ENCODE measurements at places on chromosomes 1 and 21.

DNA sequence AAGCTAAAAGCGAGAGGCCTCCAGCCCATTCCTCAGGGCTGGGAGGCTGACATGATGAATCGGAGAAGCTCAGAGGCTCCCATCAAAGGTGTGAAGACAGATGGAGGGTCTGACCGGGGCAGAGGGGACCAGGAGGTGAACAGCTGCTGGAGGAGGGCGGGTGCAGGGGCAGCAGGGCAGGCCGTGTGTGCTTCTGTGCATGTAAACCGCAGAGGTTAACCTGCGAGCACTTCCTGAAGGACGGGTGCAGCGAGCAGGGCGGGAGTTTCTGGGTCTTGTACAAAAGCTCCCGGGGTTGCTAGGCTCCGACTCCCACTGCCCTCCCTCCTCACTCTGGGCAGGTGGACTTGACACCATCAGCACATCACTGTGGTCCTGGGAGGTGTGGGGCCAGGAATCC lies 75.2 kb downstream of the PAX7 start:
- no peak for DNase-seq

DNA sequence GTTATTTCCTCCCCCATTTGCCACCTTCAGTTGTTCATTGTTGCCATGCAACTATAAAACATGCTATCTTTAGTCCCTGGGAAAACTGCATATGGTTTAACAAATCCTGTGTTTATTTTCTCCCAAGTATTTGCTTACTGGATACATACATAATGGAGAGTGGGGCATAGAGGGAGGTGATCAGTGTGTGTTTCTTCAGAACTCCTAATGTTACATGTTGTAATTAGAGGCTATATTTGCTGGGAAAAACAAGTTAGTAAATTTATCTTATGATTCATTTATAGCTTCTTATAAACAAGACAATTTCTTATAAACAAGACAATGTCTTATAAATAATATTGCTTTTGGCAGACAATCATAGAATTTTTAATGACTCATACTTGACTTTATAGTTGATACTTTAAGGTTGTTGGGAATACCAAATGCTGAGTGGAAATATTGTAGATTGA lies 7.3 kb upstream of the GIPC2 start:
- no peak for DNase-seq

DNA sequence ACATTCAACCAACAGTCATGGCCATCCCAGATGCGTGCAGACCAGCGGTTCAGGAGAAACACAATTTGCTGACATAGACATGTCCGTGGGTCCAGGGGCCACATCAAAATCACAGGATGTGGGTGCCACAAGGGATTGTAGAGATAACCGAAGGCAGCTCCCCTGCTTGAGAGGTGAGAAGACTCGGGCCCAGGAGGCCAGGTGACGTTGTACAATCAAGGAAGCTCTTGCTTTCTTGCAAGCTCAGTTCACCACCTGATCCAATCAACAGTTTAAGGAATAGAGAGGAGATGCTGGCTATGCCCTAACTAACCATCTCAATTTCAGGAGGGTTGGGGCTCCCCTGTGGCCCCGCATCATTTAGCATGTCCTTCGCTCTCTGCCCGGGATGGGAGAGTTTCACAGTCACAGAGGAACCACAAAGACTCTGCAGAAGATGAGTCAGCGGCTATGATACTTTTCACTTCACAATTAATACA lies 19.5 kb downstream of the UBASH3A start:
- DNase-seq, result no peak

GRCh38 chr1:180363246-180363995 lies 133.4 kb downstream of the LHX4 start:
- no peak for DNase-seq

GRCh38 chr1:226749467-226749866 lies 10.4 kb upstream of the ITPKB start:
- no peak for DNase-seq

- DNase-seq, result no peak
Measured at GRCh38 chr21:44533121-44533890, 6.7 kb downstream of the KRTAP10-1 start.

DNA sequence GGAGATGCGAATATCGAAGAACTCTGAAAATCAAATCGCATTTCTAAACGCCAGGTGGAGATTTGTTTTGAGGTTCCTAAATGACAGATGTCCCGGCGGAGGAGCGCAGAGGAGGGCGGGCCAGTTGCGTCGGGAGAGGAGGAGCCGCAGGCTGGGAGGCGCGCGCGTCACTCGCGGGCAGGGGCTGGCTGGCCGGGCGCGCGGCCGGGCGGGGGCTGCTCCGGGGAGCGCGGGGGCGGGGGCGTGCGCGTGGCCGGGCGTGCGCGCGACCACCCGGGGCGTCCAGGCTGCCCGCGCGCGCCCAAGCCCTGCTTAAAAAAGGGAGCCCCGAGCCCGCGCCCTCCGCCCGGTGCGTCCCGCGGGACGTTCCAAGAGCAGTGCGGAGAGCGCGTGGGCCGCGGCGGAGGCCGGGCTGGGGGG lies 47.3 kb downstream of the H3-3A start:
- DNase-seq, result peak; percentile 70

GRCh38 chr1:15748264-15748663 lies 6.0 kb downstream of the TMEM82 start:
- DNase-seq, result no peak

- DNase-seq, result no peak
Measured at GRCh38 chr1:204962742-204963632, 80.0 kb upstream of the CNTN2 start.

DNA sequence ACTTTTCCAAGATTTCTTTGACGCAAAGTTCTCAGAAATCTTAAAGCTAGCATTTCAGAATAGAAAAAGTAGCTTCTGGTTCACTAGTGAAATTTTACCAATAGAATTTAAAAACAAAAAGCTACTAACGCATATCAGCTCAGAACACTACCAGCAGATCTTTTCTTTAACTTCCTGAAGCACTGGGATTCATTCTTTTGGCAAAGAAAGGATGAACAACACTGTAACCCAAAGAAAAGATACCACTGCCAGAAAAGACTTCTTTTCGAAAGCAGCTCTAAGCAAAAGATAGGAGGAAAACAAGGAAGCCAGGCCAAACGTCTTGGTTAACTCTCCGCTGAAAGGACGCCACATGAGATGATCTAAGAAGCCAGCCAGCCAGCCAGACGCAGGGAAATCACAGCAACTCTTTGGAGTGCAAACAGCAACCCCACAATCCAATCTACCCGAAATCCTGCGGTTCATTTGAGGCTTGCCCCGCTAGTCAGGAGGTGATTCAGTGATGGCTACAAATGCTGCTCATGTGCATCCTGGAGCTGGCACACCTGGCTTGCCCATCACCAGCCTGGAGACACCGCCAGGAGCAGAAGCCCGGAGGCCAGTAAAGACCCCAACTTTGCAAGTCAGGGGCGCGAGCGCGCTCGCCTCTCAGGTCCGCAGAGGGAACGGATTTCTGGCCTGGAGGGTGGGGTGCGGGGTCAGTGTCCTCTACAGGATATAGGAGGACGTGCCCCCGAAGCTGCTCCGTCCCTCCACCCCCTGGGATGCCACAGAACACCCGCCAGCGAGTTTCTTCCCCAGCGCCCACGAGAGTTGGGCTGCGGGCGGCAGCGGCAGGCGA lies 812 bp downstream of the NBPF1 start:
- DNase-seq, result no peak

DNA sequence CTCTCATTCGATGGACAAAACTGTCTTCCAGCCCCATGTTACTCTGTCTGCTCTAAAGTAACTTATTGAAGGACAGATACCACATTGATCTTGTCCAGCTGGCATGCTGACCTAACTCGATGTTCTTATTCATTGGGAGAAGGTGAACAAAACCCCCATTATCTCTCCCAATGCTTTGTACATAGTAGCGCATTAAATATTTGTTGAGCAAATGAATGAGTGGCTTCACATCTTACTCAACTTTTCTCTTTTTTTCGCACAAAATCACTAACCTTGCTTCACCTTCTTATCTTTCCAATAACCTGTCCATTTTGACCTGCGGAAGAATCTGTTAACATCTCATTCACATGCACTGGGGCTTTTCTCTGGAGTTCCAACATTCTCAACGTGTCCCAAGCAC lies 18.3 kb downstream of the MAB21L3 start:
- DNase-seq, result no peak

DNA sequence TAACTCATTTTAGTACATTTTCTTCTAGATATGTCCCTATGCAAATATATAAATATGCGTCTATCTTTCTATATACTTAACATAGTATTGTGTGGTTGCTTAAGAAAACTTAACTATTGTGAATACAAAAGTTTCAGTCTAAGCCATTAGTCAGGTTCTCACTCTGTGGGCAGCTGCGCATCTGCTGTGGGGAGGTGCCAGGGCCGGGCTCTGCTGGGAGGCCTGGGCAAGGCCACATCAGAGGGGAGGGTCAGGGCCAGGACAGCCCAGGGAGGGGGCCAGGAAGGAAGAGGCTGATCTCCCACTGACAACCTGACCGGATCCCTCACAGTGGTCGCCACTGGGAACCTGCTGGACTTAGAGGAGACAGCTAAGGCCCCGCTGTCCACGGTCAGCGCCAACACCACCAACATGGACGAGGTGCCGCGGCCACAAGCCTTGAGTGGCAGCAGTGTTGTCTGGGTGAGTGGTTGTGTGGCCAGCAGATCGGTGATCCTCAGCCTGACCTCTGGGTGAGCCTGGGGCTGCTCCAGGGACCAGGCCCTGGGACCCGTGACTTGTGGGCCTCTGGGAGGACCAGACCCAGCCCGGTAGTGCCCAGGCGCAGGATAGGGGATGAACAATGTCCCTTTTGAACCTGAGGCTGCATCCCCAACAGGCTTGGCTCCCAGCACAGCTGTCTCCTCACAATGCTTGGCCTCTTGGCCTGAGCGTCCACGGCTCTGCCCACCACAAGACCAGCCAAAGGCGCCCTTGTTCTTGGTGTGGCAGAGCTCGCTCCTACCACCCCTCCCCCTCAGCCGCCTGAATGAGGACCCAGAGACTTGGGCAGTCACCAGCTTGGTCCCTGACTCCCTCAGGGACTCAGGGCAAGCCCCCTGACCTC lies 20.2 kb downstream of the LDLRAP1 start:
- DNase-seq, result no peak

DNA sequence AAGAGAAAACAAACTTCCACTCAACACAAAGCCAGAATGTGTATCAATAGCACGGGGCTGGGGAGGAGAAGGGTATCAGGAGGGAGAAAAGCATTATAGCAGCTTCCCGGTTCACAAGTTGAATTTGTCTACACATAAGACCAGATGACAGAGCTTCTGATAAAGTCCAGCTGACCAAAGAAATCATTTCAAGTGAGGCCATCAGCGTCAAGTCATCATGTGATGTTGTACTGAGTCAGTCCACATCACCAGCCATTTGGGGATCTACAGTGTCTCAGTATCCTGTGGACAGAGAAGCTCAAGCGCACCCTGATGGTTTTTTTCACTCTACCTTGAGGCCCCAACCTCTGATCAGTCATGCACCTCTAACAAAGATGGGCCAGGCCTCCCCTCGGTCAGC lies 33.0 kb downstream of the SETD4 start:
- no peak for DNase-seq

DNA sequence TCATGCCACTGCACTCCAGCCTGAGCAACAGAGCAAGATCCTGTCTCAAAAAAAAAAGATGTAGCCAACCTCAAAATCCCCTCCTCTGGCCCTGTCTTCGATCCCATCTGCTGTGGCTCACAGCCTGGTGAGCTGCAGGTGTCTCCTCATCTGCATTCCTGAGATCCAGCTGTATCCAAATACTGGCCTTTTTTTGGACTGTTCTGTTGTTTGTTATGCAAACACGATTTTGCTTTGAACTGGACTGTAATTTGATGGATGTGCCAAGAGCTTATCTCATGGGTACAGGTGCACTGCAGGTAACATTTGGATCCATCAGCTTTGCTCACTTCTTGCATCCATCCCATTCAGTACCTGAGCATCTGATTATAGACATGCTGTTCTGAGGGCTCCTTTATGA lies 14.1 kb upstream of the FAM43B start:
- no peak for DNase-seq

DNA sequence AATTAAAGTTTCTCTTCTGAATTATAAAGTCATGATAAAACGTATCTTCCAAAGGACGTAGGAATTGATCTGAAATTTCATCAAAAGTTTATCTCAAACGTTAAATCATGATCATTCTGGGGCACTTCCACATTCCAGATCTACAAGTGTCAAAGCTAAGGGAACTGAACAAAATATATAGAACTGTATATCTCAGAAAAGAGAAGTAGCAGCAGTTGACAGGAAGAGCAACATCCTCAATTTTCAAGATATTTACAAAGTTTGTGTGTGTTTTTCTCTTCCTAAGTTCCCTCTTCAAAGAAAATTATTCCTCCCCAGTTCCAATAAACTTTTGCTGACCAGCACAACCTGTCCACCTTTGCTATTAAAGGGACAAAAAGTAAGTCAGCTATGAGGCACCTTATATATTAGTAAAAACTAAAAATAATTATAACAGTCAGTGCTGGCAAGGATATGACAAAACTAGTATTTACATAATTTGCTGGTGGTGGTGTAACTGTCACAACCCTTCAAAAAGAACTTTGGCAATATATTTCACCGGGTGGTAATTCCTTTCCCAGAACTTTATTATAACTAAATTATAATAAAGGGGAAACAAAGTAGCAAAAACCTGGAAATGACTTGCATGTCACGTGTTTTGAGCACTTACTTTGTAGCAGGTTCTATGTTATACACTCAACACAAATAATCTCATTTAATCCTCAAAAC lies 38.5 kb upstream of the EYA3 start:
- DNase-seq, result no peak

DNA sequence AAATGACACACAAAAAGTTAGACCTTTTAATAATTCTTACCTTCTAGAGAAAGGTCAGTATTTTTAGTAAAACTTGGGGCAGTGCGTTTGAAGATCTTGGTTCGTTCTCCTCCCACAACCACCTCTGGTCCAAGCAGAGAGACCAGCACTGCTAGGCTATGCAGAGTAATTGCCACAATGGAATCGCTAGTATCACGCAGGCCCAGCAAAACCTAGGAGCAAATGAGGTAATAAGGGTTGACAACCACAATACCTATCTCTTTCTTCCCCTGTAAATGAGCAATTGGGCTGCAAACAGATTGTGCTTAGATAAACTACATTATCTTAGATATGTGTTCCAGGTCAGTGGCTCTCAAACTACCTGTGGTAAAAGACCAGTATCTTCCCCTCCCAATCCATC lies 34.7 kb downstream of the SCYL3 start:
- no peak for DNase-seq

- DNase-seq, result no peak
Measured at GRCh38 chr1:64855557-64855956, 110.7 kb downstream of the RAVER2 start.

DNA sequence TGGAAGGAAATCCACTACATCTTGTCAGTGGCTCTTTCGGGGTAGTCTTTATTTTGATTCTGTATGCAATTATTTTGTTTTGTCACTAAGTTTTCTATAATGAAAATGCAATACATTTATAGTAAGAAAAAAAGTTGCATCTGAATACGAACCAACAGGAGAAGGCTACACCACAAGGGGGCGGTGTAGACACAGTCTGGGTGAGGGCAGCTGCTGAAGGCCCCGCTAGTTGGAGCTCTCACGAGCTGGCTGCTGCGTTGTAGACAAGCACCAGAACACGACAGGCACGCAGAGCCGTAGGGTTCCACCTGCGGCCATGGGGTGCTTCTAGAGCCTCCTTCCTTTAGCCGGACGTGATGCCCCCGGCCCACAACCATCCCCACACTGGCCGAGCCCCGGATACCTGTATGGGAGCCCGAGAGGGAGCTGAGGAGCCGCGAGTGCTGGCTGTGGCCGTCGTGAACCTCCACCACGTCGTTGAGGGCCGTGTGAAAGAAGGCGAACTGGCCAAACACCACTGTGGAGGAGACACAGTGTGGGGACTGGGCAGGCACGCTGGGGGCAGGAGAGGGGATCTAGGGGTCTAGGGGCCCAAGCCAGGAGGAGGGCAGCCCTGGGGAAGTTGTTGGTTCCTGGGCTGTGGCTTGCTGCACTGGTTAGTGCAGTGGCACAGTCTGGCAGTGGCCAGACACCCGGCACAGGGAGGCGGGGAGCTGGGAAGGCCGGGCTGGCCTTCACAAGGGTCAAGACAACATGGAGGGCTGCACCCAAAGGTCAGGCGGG lies 160.8 kb downstream of the ZSCAN20 start:
- DNase-seq, result peak; percentile 77
